ENCODE measurements at places on chromosomes 2 and 18. TPM values are rescaled to one million over a fixed set of nuclear protein-coding genes. Genes with fewer than 3 reads are reported as not detected.

The SPC25 gene
- 40.0 TPM for total RNA-seq

The FBLN7 gene
- 1.1 TPM for total RNA-seq

The STAT1 gene
- 571 TPM for total RNA-seq

- H3K27ac ChIP-seq: no peak overlapping the region
- no peaks in the 10 kb centered on the region for H3K36me3 ChIP-seq
- no peak overlapping the region for H3K4me3 ChIP-seq
- H3K4me1 ChIP-seq: peaks cover 12% of the 10 kb centered on the region
- DNase-seq: no peak
Observed at GRCh38 chr2:176552501-176553135, 283.4 kb downstream of the MTX2 start.

DNA sequence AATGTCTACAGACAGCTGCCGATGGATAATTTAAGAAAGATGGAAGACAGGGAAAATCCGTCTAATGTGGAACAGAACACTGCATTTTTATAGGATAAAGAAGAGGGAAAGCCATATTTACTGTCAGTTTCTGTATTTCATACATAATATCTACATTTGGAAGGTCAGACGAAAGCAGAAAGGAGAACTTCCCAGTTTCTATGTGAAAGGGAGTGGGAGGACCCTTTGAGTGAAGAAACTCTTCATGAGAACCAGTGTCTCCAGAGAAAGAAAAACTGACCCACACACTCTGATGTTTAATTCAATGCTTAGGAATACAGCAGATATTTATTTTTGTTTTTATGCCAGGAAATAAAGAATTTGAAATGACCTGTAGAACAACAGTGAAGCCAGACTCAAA, 127.2 kb downstream of the CALCRL start:
- H3K36me3 ChIP-seq: no peaks in the 10 kb centered on the region
- no peaks in the 10 kb centered on the region for H3K4me1 ChIP-seq
- H3K27ac ChIP-seq: no peak overlapping the region
- H3K27me3 ChIP-seq: no peaks in the 10 kb centered on the region

DNA sequence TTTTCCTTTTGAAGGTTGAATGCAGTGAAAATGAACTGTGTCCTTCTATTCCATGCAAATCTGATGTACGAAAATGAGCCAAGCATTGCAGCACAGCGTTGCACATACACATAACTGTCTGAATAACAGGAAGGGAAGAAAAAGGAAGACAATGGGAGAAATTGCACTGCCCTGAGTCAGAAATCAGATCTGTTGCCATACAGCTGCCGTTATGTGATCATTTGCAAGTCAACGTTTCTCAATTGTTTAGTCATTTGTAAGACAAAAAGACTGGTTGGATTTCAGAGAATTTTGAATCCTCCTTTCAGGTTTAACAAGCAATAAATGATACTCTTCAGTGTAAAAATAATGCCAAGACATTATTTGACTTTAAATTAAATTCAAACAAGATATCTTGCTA, 284.1 kb downstream of the DSEL start:
- H3K36me3 ChIP-seq: peaks cover 2% of the 10 kb centered on the region
- no peak overlapping the region for H3K4me3 ChIP-seq
- H3K27ac ChIP-seq: no peak overlapping the region
- H3K27me3 ChIP-seq: no peaks in the 10 kb centered on the region
- H3K4me1 ChIP-seq: no peaks in the 10 kb centered on the region

DNA sequence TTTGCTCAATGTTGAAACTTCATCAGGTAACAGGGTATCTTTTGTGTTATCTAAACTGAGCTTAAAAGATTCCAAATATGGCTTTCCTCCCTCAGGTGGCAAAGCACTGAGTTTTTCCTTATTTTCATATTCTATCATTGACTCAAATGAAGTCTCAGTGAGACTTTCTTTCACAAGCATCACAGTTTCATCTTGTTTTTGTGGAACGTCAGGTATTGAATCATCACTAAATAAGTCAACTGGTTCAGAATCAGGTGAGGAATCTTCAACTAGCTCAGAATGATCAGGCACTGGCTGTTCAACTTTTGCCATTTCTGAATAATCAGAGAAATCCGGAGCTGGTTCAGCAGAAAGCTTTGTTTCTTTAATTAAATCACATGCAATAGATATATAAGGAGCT, 24.6 kb downstream of the RTN4 start:
- H3K36me3 ChIP-seq: peaks cover 10% of the 10 kb centered on the region
- peaks cover 5% of the 10 kb centered on the region for H3K4me1 ChIP-seq
- H3K27ac ChIP-seq: no peak overlapping the region
- DNase-seq: no peak
- no peaks in the 10 kb centered on the region for H3K27me3 ChIP-seq
